ENCODE measurements at places on chromosomes 5 and 9. TPM values are rescaled to one million over a fixed set of nuclear protein-coding genes. Genes with fewer than 3 reads are reported as not detected.

The NXNL2 gene
- total RNA-seq = 1.4 TPM

The MARVELD2 gene
- 40.9 TPM for total RNA-seq

DNA sequence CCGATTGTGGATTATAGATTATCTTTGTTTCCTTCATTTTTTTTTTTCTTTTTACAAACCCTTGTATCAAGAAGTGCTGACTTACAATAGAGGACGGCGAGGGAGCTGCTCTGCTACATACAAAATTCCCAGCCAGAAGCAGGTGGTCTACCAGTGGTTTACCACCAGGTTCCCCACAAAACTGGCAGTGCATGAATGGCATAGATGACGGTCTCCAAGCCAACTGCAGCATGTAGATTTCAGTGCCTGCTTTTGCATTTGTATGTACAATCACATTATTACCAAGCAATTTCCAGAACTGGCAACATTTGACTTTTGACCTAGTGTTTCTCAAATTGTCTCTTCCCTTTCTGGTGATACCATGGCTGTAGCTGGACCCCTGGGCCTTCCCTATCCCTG is 84.0 kb downstream of the ACER2 start:
- peaks cover 54% of the 10 kb centered on the region for H3K27me3 ChIP-seq
- H3K4me1 ChIP-seq = no peaks in the 10 kb centered on the region
- H3K4me3 ChIP-seq = no peak overlapping the region
- H3K36me3 ChIP-seq = no peaks in the 10 kb centered on the region
- no peak overlapping the region for H3K27ac ChIP-seq
- no peak for DNase-seq

- H3K27me3 ChIP-seq = peaks cover 34% of the 10 kb centered on the region
- no peak for DNase-seq
- H3K27ac ChIP-seq = no peak overlapping the region
- H3K4me3 ChIP-seq = no peak overlapping the region
Measured at GRCh38 chr5:158797498-158797845, 302.2 kb downstream of the EBF1 start.

- no peaks in the 10 kb centered on the region for H3K4me1 ChIP-seq
- H3K4me3 ChIP-seq = no peak overlapping the region
- H3K36me3 ChIP-seq = peaks cover 10% of the 10 kb centered on the region
- DNase-seq = no peak
- H3K27me3 ChIP-seq = no peaks in the 10 kb centered on the region
Measured at GRCh38 chr9:35549441-35549840, 55.6 kb upstream of the TESK1 start.

DNA sequence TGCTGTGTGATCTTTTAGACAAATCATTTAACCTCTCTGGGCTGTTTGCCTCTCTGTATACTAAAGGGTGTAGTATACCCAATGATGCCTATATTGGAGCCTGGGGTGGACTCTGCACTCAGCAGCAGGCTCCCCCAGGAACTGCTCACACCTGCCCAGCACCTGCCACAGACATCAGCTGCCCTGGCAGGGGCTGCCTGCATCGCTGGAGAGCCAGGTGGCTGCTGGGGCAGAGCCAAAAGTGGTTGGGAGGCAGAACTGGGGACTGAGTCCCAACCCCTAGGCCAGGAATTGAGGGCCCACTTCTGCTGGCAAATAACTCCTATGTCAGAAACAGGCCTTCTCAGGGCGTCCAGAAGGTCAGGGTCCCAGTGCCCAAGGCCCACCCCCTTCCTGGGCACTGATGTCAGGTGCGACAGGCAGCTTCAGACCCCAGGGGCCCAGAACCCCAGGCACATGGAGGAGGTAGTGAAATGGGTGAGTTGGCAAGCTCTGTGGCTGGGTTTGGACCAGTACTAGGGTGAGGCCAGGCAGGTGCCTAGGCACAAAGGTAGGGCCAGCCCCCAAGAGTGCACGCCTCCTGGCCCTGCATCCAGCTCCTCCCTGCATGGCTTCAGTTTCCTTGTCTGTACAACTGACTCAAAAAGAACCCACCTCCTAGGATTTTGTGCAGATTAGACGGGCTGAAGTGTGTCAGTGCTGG is 5.8 kb downstream of the UNC5A start:
- no peaks in the 10 kb centered on the region for H3K27me3 ChIP-seq
- H3K27ac ChIP-seq = peak overlapping the region; percentile 13
- DNase-seq = no peak
- peaks cover 58% of the 10 kb centered on the region for H3K36me3 ChIP-seq
- H3K4me1 ChIP-seq = peaks cover 73% of the 10 kb centered on the region
- H3K4me3 ChIP-seq = peak overlapping the region; percentile 71
